Stimulated activated CD8-positive, alpha-beta memory T cell treated with anti-CD3 and anti-CD28 coated beads, Interleukin-15, amount 100 ng/mL, for 24 hours (primary cell): ENCODE measurements at places on chromosomes 5 and 9.

GRCh38 chr9:3478549-3478953 lies 47.2 kb downstream of the RFX3 start:
- DNase-seq, result no peak

GRCh38 chr5:1363160-1363559 lies 18.3 kb upstream of the CLPTM1L start:
- no peak for DNase-seq

DNA sequence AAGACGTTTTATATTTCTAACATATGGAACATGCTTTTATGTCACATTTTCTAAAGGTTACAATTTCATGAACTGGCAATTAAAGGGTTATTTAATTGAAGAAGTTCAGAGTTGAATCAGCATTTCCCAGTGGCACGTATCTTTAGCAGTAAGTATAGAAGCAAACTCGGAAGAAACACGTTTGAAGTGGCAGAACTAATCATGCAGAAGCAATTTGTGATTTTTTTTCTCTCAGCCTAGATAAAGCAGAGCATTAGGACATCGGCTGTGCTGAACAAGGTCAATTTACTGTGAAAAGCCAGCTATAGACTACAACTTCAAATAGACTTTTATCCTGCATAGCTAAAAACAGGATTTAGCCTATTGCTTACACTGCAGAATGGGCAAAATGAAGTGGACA lies 104.7 kb downstream of the ISL1 start:
- no peak for DNase-seq

DNA sequence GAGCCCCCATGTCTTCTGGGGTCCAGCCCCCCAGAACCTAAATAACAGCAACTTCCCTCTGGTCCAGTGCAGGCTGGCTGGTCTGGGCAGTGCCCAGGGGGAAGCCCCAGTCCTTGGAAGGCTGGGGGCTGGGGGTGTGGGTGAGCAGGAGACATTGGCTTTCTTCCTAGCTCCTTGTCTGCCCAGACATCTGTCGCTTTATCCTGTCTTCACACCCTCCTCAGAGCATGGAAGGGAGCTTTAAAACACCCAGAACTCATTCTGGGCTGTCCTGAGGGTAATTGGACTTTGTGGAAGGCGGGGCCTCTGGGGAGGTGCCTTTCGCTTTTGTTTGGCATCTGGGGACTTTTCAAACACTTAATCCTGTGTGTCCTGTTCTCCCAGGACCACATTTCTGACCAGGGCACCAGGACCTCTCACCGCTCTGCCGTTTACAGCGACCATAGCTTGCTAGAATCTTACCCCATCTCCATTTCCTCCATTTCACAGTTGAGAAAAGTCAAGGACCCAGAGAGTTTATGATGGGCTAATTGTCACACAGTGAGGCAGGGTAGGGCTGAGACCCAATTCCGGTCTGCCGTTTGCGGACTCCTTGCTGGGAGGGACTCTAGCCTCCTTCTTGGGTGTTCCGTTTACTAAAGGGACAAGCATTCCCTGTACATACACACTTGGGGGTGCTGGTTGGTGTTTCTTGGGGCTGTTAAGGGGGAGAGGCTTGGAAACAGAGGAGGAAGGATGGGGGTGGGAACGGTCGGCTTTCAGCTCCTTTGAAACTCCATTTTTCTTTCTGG lies 1.1 kb downstream of the GSN start:
- DNase-seq, result no peak

- DNase-seq, result no peak
These were observed 2.8 kb downstream of the SMIM33 start for GRCh38 chr5:139473565-139473964.

- DNase-seq, result peak; percentile 29
These were observed 494 bp downstream of the CERT1 start for GRCh38 chr5:75510836-75511434.

- no peak for DNase-seq
These were observed 181.7 kb downstream of the ERCC6L2 start for GRCh38 chr9:96057155-96057554.
